ENCODE measurements at places on chromosomes 13 and 19.

DNA sequence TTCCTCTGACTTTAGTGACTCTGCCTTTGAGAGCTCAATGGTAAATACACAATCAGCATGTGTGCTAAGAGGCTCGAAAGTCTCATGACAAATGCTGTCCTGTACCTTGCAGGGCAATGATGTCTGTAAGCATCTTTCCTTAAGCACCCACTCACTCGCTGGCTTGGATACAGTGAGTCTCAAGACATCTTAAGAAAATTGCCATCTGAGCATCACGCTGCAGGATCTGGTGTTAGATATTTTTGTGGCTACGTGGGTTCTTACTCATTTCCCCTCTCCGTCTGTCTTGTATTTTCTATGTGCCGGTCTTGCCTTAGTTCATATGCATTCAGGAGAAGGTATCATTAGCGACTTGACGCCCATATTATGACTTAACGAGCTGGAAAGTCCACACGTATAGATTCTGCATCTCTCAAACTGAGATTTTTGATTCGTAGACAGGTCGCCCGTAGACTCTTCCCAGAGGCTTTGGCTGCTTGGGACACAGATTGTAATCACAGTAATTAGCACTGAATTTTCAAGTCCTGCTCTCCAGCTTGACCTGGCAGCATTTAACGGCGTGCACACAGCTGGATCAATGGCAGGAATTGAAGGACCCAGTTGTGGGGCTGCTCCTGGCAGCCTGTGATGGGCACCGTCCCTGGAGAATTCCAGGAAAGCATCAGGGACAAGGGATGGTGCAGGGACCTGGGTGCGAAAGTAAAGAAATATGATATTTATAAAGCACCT is 231.2 kb downstream of the ZIC5 start:
- no peak for DNase-seq

GRCh38 chr13:73571376-73571775 is 512.6 kb downstream of the KLF5 start:
- peak; percentile 78 for DNase-seq

GRCh38 chr13:48412881-48413351 is at the start of gene LPAR6:
LPAR6 (minus strand) TSS chr13:48413113; CDS start chr13:48412423, 690 bp downstream.
- peak; percentile 90 for DNase-seq

DNA sequence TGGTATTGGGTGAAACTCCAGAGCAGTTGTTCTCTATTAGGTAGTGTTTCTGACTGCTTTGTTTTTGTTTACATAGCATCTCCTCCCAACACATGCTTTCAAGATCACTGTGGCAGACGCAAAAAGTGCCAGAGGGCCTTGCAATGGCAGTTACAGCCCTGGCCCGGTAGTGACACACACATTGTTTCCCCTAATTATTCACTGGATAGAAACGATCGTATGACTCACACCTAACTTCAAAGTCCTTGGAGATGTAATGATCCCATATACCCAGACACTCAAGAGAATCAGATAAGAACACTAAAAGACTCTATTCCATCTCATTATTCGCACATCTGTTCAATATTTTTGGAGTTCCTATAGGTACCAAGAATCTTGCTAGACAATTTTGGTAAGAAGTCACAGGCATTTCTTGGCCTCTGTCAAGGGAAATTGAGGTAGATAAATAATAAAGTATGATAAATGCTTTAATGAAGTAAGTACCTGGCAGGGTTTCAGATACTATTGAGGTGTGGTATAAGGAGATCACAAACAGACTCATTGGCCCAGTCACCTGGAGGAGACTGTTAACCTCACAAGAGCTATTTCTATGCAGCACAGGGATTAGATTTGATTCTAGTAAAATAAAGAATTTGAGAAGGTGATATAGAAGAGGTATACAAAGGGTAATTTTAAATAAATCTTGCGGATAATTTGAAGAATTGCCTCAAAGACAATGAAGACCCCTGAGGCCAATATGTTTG is 485.3 kb downstream of the SLITRK6 start:
- no peak for DNase-seq

- DNase-seq = peak; percentile 41
Observed at GRCh38 chr19:52992109-52993004, 21.4 kb upstream of the ERVV-1 start.

- DNase-seq = no peak
Observed at GRCh38 chr19:35398570-35398969, 27.7 kb downstream of the GPR42 start.
